ENCODE measurements at places on chromosomes 16 and 17.

GRCh38 chr17:82920150-82920549 is 80.3 kb upstream of the ZNF750 start:
- ATAC-seq: no peak

DNA sequence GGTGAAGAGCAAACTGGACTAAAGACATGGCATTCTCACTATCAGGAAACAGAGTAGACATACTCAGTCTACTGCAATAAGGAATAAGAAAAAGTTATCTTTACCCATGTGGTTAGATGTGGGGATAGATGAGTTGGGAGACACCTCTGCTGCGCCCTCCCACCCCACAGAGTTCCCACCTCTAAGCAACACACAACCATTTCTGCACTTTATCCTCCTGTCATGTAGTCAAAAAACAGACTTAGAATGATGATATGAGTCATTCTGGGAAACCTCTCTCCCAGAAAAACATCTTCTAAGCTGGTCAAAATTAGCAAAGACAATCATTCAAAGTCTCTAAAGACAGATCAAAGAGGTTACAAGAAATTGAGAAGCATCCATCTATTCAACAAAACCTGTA is 94.9 kb downstream of the CACNG1 start:
- no peak for ATAC-seq

DNA sequence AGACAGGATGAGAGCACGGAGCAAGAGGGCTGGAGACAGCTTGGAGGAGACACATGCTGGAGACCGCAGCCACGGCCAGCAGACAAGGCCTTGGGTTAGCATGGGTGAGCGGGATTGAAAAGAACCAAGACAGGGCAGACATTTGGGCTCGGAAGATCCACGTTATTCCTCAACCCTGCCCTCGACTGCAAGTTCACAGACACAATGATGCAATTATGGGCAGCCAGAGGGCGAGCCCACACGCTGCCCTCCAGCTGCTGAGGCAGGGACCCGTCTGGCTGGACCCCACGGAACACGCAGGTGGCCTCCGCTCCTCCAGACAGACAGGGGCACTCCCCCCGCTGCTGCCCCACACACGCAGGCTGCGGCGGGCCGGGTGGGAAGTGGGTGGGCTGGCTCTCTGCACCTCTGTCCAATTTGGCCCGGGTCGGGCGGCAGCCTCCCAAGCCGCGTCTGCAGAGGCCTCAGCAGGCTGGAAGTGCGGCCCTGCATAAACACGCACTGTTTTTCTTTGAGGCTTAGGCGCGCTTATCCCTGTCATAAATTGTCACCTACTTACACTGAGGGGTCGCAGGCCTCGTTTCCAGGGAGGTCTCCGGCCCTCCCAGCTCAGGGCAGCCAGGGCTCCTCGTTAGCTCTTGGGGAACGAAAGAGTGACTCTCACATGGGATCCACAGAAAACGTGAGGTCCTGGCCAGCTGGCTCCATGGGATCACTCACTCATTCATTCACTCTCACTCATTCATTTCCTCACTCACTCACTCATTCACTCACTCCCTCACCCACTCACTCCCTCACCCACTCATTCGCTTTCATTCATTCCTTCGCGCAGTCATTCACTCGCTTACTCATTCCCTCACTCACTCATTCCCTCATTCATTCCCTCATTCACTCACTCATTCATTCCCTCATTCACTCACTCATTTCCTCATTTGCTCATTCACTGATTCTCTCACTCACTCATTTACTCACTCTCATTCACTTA is 303.9 kb downstream of the C16orf95 start:
- no peak for ATAC-seq

DNA sequence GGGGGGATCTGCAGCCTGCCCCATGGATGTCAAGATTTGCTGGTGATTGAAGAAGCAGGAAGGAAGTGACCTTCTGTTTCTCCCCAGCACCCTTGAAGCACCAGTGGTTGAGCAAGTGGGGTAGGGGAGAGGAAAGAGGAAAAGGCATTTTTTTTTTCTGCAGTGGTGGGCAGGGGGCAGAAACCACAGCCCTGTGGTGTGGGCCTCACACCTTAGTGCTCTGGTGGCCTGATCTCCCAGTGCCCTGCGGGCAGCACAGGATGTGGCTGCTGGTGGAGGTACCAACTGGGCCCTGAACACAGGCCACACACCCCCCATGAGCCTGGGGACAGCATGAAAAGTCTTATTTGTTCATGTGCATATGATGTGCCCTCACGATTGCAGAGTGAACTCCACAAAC is 7.1 kb downstream of the ITGAD start:
- no peak for ATAC-seq

GRCh38 chr17:80363518-80364090 is 51.4 kb upstream of the ENDOV start:
- no peak for ATAC-seq

- peak; percentile 87 for ATAC-seq
These were observed at the start of gene ARHGAP44 for GRCh38 chr17:12789481-12790248. TSS of gene ARHGAP44 (plus strand) at chr17:12789498. CDS start at chr17:12789839, 341 bp downstream.

- no peak for ATAC-seq
These were observed 187.7 kb downstream of the CCDC182 start for GRCh38 chr17:57557416-57557815.

GRCh38 chr17:79939755-79940458 is 95.8 kb downstream of the TBC1D16 start:
- no peak for ATAC-seq

DNA sequence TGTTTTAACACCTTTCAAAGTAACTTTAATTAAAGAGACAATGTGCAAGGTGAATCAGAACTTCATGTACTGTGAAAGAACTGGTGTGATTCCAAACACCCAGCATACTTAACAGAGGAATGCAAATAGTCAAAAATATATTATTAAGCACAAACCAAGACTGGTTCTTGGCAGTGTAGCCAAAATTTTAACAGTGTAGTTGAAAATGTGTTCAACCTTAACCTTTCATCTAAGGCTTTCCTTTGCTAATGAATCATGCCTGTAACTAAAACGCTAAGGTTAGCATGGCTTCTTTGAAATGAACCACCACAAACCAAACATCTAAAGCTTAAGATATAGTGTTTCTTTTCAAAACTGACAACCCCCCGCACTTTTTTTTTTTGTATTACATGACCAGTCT is 146.3 kb upstream of the AXIN2 start:
- peak; percentile 76 for ATAC-seq

DNA sequence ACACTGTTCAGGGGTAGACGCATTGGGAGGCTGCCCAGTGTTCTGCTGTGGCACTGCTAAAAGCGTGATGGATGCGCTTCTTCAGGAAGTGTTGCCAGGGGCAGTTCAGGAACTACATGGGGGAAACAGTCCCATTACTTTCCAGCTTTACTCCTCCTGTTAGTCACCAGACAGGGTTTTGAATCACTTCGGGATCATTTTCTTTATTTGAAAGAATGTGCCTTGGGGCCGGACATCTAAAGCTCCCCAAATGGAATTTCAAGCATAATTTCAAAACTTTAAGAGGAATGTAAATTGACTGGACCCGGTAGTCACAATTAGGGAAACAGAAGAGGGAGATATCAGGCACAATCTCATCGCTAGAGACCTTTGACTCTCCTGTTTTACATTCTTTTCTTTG is 1.3 kb upstream of the KRTAP2-1 start:
- ATAC-seq: no peak

DNA sequence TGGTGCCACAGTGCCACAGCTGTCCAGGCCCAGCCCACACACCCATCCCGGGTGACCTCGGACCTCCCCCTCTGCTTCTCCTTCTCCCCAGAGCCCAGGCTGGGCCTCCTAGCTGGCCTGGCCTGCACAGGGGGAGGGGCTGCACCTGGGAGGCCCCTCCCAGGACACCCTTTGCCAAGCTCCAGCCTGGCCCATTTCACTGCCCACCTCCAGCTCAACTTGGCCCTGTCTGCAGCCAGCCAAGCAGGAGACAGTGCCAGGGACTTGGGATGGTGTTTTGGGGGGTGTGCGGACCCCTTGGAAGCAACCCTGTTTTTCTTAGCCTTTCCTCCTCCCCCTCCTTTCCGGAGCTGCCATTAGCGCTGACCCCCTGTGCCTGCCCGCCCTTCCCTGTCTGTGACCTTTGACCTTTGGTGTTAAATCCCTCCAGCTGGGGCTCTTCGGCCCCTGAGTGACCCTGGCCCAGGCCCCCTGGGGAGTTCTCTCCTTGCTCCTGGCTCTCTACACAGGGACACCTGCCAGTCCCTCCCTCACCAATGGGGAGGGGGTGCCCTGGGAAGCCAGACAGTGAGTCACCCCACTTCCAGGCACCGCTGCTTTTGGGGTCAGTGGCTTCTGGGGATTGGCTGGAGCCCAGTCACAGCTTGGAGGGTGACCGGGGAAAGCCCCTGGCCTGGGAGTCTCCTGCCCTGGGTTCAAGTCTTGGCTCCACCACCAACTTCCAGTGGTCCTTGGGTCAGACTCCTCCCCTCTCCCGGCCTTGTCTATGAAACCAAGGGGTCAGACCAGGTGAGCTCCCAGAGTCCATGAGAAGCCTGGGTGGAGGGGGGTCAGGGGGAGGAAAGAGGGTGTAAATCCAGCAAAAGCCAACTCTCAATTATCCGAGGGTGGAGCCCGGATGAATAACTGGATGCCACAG is 1.9 kb downstream of the GLIS2 start:
- no peak for ATAC-seq

- no peak for ATAC-seq
These were observed 11.9 kb downstream of the SPNS2 start for GRCh38 chr17:4510618-4510941.

- peak; percentile 66 for ATAC-seq
These were observed 1.5 kb downstream of the HCFC1R1 start for GRCh38 chr16:3022208-3022683.

DNA sequence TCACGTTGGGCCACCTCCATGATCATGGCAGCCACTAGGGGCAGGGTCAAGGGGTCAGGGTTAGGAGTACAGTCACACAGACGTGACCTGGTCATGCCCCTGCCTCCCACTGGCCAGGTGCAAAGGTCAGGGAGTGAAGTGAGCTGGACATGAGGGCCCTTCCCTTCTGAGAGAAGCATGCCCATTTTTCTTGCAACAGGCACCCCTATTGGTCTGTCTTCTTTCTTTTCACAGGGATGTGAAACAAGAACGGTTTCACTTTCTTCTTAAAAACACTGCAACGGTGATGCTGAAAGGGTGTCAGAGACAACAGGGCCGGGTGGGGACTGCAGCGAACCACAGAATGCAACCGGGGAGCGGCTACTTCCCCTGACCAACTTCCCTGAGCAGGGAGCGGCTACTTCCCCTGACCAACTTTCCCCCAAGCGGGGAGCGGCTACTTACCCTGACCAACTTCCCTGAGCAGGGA is 52.1 kb upstream of the DOC2B start:
- no peak for ATAC-seq

GRCh38 chr16:35747658-35748455 is 2288.4 kb downstream of the TP53TG3F start:
- no peak for ATAC-seq

- no peak for ATAC-seq
These were observed at the start of gene TEX19 for GRCh38 chr17:82358465-82359350. TSS of gene TEX19 (plus strand) at chr17:82359247. CDS start at chr17:82362151, 2,904 bp downstream.

- ATAC-seq: no peak
These were observed 5.8 kb downstream of the CMTM3 start for GRCh38 chr16:66610111-66610820.

- ATAC-seq: no peak
These were observed 23.0 kb upstream of the IL21R start for GRCh38 chr16:27378871-27379481.

GRCh38 chr17:9880582-9880999 is 24.5 kb downstream of the RCVRN start:
- ATAC-seq: no peak

- peak; percentile 53 for ATAC-seq
These were observed 27.3 kb downstream of the USP7 start for GRCh38 chr16:8936421-8936820.

DNA sequence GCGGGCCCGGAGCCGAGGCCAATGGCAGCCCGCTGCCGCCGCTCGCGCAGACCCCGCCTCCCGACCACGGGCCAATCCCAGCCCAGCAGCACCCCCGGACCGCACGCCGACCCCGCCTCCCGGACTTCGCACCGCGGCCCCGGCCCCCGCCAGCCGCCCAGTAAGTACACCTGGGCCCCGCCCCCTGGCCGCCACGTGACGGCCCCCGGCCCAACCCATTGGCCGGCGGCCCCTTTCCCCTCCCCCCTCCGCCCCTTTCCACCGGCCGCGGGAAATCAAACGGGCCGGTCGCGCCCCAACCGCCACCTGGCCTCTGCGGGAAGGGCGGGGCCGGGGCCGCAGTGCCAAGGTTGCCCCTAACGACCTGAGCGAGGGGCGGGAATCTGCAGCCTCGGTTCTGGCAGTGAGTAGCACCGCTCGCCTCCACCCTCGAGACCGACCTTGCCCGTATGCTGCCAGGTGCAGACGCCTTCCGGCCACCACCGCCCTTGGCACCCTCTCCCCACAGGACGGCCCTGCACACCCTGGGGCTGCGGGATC is at the start of gene YBX2:
Gene YBX2 (minus strand): TSS at position 26 of the 540 bp plus-strand sequence. CDS start 139 bp downstream, outside the sequence.
- peak; percentile 56 for ATAC-seq

DNA sequence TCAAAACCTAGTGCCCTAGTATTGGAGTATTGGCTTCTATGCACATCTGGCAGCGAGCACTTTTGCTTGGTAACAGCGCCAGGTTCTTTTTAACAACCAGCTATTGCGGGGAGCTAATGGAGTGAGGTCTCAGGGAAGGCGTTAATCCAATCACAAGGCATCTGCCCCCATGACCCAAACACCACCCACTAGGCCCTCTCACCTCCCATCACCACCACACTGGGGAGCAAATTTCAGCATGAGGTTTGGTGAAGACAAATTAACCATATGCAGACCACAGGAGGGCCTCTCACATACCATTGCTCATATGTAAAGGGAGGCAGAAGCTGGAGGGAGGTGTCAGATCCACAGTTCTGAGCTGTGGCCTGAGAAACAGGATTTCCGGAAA is 893 bp upstream of the ODF4 start:
- no peak for ATAC-seq

- no peak for ATAC-seq
These were observed at the start of gene ITGA2B for GRCh38 chr17:44389281-44389680. TSS of gene ITGA2B (minus strand) at chr17:44389649. CDS start at chr17:44389473, 176 bp downstream.

GRCh38 chr16:61885343-61885742 is 150.9 kb downstream of the CDH8 start:
- no peak for ATAC-seq

All from gastroesophageal sphincter (tissue), 4 donors.